ENCODE measurements at places on chromosomes 11 and 22.

- no peak for DNase-seq
Measured at GRCh38 chr11:102719620-102720277, 5.0 kb downstream of the MMP8 start.

DNA sequence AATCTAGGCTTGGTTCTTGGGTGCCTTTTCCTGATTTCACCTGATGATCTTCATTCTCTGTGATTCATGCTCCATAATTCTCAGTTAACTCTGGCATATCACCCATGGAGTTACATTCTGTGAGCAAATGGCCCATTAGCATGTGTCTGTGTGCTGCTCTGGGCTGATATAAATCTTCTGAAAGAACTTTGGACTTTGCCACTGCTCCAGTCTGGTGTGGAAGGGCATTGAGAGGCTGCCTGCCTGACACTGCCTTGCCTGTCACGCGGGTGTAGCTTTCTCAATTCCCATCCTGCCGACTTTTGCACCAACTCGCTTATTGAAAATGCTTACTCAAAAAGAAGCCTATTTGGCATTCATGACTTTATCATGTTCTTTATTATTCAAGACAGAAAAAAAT, 42.2 kb downstream of the FAT3 start:
- no peak for DNase-seq

DNA sequence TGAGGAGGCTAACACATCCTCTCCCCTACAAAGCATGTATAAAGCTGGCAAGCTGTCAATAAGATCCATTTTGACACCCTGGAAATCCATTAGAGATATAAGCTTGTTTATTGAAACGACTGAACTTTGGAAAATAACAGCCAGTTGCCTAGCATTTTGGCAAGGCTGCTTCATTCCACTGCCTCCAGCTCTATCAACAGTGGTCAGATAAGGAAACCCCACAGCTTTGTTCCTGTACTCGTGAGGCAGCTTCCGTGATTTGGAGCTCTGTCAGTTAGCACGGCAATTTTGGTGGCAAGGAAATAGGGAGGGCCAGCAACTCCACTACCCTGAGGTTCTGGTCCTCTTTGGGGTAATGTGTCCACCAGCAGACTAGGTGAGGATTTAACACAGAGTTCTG, 2.0 kb upstream of the OR51S1 start:
- DNase-seq = no peak

GRCh38 chr11:120224361-120224760, 13.5 kb downstream of the OAF start:
- DNase-seq = no peak

DNA sequence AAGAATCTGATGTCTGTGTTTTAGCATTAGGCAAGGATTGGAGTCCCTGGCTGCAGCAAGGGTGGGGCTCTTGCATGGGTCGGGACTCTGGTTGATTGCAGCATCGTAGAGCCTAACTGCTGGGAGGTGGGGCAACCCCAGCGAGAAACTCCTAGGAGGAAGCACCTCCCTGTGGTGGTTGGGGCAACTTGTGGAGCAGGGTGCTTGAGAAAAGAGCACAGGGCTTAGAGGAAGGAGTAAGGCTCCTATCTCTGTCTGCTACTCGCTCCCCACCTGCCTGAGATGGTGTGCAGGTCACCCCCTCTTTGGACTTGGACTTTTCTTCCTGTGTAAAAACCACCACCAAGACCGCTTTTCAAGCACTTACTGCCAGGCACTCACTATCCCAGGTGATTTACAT, 15.6 kb downstream of the SREBF2 start:
- DNase-seq = no peak

- no peak for DNase-seq
Measured at GRCh38 chr11:14308114-14308896, 50.7 kb downstream of the RRAS2 start.

- DNase-seq = no peak
Measured at GRCh38 chr11:130772266-130773227, 143.7 kb downstream of the SNX19 start.

DNA sequence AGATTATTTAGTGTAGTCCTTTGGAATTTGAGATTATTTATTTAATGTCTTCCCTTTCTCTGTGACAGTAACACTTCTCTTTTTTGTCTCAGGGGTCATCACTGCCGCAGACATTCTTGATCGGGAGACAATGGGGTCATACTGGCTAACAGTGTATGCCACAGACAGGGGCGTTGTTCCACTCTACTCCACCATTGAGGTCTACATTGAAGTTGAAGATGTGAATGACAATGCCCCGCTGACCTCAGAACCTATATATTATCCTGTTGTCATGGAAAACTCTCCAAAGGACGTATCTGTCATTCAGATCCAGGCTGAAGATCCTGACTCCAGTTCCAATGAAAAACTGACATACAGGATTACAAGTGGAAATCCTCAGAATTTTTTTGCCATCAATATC, 299.9 kb downstream of the FAT3 start:
- no peak for DNase-seq

DNA sequence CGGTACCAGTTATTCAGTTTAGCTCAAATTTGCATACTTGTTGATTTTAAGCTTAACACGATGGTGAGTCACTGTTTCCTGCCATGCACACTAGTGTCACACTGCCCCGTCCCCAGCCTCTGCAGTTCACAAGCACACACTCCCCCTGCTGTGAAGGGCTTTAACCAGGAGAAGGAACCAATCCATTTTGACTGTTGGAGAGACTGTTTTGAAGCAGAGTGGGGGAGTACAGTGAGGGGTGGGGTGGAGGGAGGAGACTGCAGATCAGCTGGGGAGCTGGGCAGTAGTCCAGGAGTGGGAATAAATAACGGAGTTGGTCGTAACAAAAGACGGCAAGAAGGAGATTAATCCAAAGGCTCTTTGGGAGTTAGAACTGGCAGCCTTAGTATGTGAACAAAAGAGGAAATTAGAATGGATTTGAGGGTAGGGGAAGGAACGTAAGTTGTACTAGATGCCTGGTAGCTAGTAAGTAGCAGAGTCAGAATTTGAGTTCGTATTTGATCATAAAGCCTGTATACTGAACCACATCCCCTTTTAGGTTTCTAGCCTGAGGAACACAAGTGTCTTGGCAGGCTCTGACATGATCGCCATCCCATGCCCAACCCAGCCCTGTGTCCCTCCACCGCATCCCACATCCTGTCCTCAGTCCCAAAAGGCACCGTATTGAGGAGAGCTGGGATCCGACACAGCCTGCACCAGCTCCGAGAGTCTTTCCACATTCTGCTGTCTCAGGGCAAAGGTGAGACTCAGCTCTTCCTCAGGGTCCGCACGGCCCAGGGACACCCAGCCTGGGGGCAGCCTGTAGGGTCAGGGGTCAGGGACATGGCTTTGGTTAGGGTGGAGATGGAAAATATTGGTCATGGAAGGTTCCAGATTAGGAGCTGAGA, 862 bp downstream of the TPP1 start:
- no peak for DNase-seq

- DNase-seq = no peak
Measured at GRCh38 chr11:100827934-100828661, 141.0 kb downstream of the ARHGAP42 start.

DNA sequence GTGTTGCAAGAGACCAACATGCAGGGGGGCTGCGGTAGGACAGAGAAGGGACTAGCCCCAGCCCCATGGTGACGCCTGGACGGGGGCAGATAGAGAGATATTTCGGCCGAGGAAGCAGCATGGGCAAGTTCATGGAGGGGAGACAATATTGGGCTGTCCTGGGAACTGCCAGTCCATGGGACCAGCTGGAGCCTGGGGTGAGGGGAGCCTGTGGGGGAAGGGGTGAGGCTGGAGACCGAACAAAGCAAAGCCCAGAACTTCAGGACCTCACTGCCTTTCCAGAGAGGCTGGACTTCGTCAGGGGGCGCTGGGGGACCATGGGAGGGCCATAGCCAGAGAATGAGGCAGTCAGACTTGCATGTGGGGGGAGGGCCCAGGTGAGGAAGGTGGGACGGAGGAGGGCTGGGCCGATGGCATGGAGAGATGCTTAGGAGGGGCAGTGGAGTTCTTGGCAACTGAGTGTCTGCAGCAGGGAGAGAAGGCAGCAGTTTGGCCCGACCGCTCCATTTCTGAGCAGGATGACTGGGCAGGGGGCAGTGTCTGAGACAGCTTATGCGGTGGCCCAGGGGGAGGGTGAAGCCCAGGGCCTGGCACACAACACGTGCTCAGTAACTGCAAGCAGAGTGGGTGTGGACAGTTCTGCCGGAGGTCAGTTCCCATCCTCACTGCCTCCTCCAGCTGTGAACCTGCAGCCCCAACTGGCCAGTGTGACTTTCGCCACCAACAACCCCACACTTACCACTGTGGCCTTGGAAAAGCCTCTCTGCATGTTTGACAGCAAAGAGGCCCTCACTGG, 712 bp downstream of the UPK3A start:
- no peak for DNase-seq

GRCh38 chr11:128620309-128621100, 33.1 kb upstream of the ETS1 start:
- DNase-seq = no peak

DNA sequence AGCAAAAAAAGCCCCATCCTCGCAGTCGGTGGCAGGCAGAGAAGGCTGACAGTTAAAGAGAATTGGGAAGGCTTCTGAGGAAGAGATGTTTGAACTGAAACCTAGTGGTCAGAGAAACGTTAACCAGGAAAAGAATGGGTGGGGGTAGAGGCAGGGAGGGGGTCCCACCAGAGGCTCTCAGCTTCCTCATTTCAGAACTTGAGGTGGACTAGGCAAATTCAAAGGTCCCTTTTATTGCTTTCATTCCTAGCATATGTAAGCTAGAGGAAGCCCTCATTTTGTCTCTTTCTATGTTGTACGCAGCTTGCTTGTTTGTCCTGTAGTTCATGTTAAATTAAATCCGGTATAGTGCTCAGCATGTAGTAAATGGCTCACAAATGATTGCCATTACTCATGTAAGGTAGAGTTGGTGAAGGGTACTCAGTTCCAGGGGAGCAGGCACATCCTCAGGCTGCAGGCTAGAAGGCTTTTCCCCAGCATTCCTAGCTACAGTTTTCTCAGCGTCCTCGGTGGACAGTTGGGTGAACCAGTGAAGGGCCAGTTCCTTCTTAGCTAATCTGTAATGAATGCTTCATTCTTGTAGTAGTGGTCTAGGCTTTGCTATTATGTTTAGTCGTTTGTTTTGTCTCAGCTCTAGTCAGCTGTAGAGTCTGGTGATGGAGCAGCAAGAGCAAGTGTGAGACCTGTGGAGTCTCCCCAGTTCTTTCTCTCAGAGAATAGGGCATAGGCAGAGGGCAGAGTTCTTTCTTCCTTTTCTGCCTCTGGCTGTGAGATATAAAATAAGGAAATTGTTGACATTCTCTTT, 58.6 kb downstream of the UVRAG start:
- DNase-seq = no peak

GRCh38 chr11:105111145-105111944, 28.2 kb downstream of the CARD18 start:
- DNase-seq = no peak

DNA sequence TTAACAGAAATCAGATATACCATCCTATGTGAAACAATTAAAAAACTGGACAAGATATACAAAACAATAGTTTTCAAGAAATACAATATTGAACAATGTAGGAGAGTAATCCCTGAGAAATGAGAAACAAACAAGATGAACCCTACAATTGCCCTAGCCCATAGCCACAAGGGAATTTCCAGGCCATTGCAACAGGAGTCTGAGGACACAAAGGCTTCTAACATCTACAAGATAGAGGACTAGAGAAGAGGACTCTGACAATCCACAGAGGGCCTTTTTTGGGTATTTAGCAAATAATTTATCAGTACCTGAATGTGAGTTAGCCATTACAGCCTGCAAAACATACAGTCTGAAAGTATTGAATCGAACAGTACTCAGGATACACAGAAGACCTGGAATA, 251.7 kb downstream of the GRM5 start:
- no peak for DNase-seq

DNA sequence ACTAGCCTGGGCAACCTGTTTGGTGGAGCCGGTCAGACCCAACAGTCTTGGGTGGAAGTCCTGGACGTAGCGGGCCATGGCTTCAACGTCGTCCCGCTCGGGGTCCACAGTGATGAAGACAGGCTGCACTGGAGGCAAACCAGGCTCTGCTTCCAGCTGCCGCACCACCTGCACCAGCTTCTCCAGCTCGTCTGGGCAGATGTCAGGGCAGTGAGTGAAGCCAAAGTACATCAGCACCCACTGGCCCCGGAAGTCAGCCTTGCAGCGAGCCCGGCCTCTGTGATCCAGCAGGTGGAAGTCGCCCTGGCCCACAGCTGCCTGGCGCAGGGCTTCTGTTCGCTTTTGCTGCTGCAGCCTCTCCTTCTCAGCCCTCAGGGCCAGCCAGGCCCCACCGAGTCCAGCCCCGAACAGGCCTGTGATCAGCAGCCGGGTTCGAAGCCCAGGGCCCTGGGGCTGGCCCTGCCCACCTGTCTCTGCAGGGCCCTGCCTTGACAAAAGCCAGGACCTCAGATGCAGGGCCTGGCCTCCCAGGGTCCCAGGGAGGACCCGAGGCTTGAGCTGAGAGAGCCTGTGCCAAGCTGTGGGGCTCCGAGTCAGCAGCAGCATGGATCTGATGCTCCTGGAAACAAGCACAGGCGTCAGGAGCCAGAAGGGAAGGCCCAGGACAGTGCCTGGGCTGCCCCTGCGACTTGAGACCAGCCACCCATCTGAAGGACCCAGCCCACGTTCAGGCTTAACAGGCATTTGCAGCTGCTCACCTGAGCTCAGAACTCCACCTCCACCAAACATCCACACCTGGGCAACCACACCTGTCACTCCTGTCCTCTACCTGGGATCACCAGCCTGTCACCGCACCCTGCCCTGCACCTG, 1.4 kb downstream of the SCO2 start:
- DNase-seq = no peak

- DNase-seq = no peak
Measured at GRCh38 chr11:69169479-69169878, 13.7 kb downstream of the SMIM38 start.
